ENCODE measurements at places on chromosomes 6 and 20.
A peak's percentile ranks its signal among the peaks of the same experiment; 100 is the strongest.

GRCh38 chr20:10359621-10360040 lies 74.4 kb downstream of the MKKS start:
- DNase-seq, result no peak
- H3K36me3 ChIP-seq, result no peaks in the 10 kb centered on the region
- peak overlapping the region; percentile 50 for H3K27ac ChIP-seq
- no peaks in the 10 kb centered on the region for H3K4me1 ChIP-seq

DNA sequence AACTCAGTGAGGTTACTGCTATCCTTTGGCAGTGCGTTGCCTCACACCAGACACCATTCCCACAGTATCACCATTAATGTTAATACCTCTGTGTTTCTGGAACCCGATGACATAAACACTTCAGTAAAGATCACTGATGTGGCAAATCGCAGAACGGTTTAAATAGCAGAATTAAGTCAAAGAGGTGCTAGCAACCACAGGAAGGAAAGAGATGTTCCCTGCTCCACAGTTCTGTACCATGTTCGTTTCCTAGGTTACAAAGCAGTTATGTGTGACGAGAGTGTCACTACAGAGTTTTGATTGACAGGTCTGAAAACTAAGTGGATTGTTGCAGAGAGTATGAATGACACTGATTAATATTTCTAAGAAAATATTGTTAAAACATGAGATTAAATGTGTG lies 272.3 kb downstream of the KHDRBS2 start:
- H3K27me3 ChIP-seq, result no peaks in the 10 kb centered on the region
- H3K4me3 ChIP-seq, result no peak overlapping the region
- DNase-seq, result no peak
- no peaks in the 10 kb centered on the region for H3K4me1 ChIP-seq
- H3K27ac ChIP-seq, result no peak overlapping the region

GRCh38 chr6:10613723-10614122 lies 80.7 kb downstream of the C6orf52 start:
- H3K27ac ChIP-seq, result no peak overlapping the region
- no peaks in the 10 kb centered on the region for H3K36me3 ChIP-seq
- no peak for DNase-seq

DNA sequence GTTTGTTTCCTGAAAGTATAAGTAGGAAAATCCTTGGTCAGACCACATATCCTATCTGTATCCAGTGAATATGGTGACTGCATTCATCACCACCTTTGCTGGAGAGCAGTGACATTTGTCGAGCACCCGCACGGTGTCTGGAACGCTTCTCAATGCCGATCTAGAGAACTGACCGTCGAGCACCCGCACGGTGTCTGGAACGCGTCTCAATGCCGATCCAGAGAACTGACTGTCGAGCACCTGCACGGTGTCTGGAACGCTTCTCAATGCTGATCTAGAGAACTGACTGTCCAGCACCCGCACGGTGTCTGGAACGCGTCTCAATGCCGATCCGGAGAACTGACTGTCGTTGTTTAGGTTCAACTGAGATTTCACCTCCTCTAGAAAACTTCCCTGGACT lies 67.8 kb downstream of the HUS1B start:
- H3K36me3 ChIP-seq, result no peaks in the 10 kb centered on the region
- H3K4me1 ChIP-seq, result no peaks in the 10 kb centered on the region
- H3K4me3 ChIP-seq, result no peak overlapping the region
- H3K27ac ChIP-seq, result no peak overlapping the region
- no peaks in the 10 kb centered on the region for H3K27me3 ChIP-seq

DNA sequence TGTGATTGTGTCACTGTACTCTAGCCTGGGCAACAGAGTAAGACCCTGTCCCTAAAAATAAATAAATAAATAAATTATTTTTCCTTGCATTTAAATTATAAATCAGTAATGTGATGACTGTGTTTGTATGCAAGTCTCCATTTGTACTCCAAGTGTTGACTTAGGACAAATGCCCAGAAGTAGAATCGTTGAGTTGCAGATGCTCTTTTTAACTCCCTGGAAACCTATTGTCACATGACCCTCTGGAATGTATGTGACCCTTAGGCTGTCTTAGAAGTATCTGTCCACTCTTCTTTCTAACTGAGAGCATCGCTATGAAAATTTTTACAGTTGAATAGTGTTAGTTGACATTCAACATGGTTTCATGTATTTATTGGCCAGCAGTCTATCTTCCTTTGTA lies 18.8 kb downstream of the OR2A4 start:
- H3K27me3 ChIP-seq, result no peaks in the 10 kb centered on the region
- H3K27ac ChIP-seq, result no peak overlapping the region
- no peak for DNase-seq
- no peaks in the 10 kb centered on the region for H3K4me1 ChIP-seq
- no peaks in the 10 kb centered on the region for H3K36me3 ChIP-seq

- H3K27me3 ChIP-seq, result no peaks in the 10 kb centered on the region
- DNase-seq, result peak; percentile 17
- H3K36me3 ChIP-seq, result no peaks in the 10 kb centered on the region
These were observed 85.3 kb upstream of the BHLHE23 start for GRCh38 chr20:63091901-63092659.

DNA sequence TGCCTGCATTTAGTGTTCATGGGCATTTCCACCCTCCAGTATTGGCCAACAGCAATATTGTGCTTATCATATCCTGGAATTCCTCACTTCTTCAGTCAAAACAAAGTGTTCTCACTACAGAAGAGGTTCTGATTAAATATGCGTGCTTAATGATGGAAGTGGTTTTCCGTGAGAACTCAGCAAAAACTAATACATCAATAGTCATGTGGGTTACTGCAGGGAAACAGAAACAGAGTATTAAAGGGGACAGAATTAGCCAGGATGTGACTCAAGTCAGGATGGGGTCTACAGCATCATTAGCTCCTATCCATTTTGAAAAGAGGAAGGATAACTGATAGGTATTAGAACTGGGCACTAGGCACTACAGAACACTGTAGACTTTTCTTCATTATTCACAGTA lies 384.6 kb downstream of the CDKAL1 start:
- H3K27me3 ChIP-seq, result no peaks in the 10 kb centered on the region
- H3K36me3 ChIP-seq, result no peaks in the 10 kb centered on the region
- no peak overlapping the region for H3K4me3 ChIP-seq
- no peaks in the 10 kb centered on the region for H3K4me1 ChIP-seq

GRCh38 chr6:162230147-162230752 lies 497.3 kb downstream of the PRKN start:
- no peak overlapping the region for H3K27ac ChIP-seq
- H3K4me1 ChIP-seq, result no peaks in the 10 kb centered on the region
- no peak for DNase-seq
- no peaks in the 10 kb centered on the region for H3K27me3 ChIP-seq
- no peak overlapping the region for H3K4me3 ChIP-seq

- H3K27me3 ChIP-seq, result no peaks in the 10 kb centered on the region
- DNase-seq, result no peak
- H3K36me3 ChIP-seq, result no peaks in the 10 kb centered on the region
- no peak overlapping the region for H3K4me3 ChIP-seq
- H3K4me1 ChIP-seq, result peaks cover 30% of the 10 kb centered on the region
These were observed 34.9 kb downstream of the KLHL31 start for GRCh38 chr6:53630533-53631226.

DNA sequence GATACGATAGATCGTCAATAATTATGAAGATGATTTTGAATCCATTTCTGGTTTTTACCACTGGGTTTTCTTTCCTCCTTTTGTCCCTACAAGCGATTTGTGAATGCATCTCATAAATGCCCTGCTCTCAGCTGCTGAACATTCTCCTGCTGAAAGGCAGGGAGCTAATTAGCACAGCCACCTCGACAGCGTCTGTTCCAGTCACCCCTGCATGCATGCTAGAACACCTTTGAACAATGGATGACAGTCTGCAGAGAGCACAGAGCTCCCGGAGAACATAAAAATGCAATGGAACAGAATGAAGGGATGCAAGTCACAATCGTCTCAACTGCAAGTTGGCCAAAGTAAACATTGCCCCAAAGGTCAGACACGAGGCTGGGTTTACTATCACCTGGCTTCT lies 105.8 kb downstream of the SLC35B3 start:
- no peaks in the 10 kb centered on the region for H3K27me3 ChIP-seq
- no peaks in the 10 kb centered on the region for H3K4me1 ChIP-seq
- H3K4me3 ChIP-seq, result no peak overlapping the region
- no peaks in the 10 kb centered on the region for H3K36me3 ChIP-seq
- no peak overlapping the region for H3K27ac ChIP-seq

GRCh38 chr6:164502833-164503232 lies 806.6 kb downstream of the C6orf118 start:
- no peak overlapping the region for H3K4me3 ChIP-seq
- no peaks in the 10 kb centered on the region for H3K4me1 ChIP-seq
- no peaks in the 10 kb centered on the region for H3K36me3 ChIP-seq
- no peaks in the 10 kb centered on the region for H3K27me3 ChIP-seq
- H3K27ac ChIP-seq, result no peak overlapping the region
- no peak for DNase-seq

DNA sequence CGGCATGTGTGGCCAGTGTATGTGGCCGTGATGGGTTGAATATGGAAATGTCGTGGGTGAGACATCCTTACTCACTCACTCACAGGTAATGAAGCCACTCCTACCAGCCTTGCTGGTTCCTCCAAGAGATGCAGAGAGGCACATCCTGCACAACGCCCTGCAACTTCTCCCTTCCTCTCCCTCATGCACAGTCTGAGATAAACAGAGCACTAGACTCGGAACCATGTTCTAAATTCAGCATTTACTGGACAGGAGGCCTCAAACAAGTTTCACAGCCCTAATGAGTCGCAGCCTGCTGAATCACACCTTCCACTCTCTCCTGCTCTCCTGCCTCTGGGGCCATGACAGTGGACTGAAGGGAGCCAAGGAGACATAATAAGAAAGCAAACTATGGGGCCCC lies 91.2 kb downstream of the ISM1 start:
- H3K4me3 ChIP-seq, result no peak overlapping the region
- H3K4me1 ChIP-seq, result peaks cover 8% of the 10 kb centered on the region
- no peak overlapping the region for H3K27ac ChIP-seq
- no peaks in the 10 kb centered on the region for H3K36me3 ChIP-seq
- H3K27me3 ChIP-seq, result no peaks in the 10 kb centered on the region
- no peak for DNase-seq

DNA sequence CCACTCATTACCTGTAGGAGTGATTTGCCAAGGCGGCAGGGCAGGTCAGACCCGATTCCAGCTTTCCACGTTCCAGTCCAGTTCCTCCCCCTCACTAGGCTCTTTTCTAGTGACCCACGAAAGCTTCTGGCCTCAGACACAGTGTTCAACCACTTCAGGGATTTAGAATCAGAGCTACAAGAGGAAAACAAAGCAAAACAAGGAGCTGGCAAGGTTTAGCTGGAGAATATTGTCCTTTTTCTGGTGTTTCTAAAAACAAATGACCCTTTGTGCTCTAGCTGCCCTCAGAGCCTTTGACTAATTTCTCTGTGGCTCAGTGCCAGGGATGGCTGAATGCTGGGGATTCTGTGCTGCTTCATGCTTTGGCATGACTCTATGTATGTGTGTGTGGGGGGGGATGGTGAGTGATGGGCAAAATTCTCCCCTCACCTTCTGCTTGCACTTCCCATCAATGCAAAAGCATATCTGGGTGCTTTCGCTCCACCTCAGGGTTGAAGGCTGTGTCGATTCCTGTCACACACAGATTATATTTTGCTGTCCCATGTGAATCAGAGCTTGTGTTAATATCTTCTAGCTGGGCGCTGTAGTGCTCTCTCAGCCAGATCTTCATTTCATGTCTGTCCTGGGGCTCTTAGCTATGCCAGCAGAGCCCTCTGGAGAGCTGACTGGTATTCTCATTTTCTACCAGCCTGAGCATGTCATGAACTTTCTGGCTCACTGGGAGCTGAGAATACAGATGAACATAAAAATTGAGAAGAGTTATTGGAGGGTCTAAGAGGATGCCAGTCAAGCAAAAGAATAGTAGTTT lies 19.3 kb upstream of the NEDD9 start:
- peak overlapping the region; percentile 50 for H3K27ac ChIP-seq
- H3K4me1 ChIP-seq, result no peaks in the 10 kb centered on the region
- H3K27me3 ChIP-seq, result no peaks in the 10 kb centered on the region
- no peaks in the 10 kb centered on the region for H3K36me3 ChIP-seq
- no peak overlapping the region for H3K4me3 ChIP-seq

GRCh38 chr6:111997078-111997852 lies 56.6 kb upstream of the CCN6 start:
- no peaks in the 10 kb centered on the region for H3K36me3 ChIP-seq
- no peaks in the 10 kb centered on the region for H3K27me3 ChIP-seq
- H3K27ac ChIP-seq, result no peak overlapping the region
- H3K4me1 ChIP-seq, result peaks cover 6% of the 10 kb centered on the region
- DNase-seq, result peak; percentile 81

DNA sequence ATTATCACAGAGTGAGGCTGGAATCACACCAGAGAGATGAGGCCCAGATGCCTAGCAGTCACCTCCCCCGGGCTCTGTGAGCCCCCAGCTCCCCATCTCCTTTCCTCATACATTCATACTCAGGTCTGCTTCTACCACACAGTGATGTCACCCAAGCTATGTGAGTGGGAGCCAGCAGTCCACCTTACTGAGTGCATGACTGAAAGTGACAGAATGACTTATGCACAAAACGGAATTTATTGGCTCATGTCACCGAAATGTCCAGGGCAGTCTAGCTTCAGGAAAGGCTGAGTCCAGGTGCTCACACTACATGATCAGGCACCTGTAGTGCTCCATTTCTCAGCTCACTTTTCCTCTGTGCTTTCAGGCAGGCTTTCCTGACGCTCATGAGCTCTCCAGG lies 36.7 kb upstream of the CCN6 start:
- no peak for DNase-seq
- peaks cover 16% of the 10 kb centered on the region for H3K4me1 ChIP-seq
- no peak overlapping the region for H3K27ac ChIP-seq
- no peaks in the 10 kb centered on the region for H3K27me3 ChIP-seq
- H3K36me3 ChIP-seq, result no peaks in the 10 kb centered on the region

GRCh38 chr6:107108201-107108890 lies 7.0 kb downstream of the BEND3 start:
- no peak overlapping the region for H3K4me3 ChIP-seq
- H3K27ac ChIP-seq, result no peak overlapping the region
- H3K27me3 ChIP-seq, result no peaks in the 10 kb centered on the region
- no peaks in the 10 kb centered on the region for H3K36me3 ChIP-seq

- H3K27me3 ChIP-seq, result no peaks in the 10 kb centered on the region
- H3K36me3 ChIP-seq, result no peaks in the 10 kb centered on the region
- no peak overlapping the region for H3K4me3 ChIP-seq
- DNase-seq, result no peak
- H3K27ac ChIP-seq, result no peak overlapping the region
These were observed 276.0 kb downstream of the NRN1 start for GRCh38 chr6:5730585-5731263.

- H3K27ac ChIP-seq, result peak overlapping the region; percentile 39
- DNase-seq, result peak; percentile 99
- no peaks in the 10 kb centered on the region for H3K36me3 ChIP-seq
- no peaks in the 10 kb centered on the region for H3K4me1 ChIP-seq
These were observed 15.7 kb downstream of the NRSN2 start for GRCh38 chr20:362271-363254.

DNA sequence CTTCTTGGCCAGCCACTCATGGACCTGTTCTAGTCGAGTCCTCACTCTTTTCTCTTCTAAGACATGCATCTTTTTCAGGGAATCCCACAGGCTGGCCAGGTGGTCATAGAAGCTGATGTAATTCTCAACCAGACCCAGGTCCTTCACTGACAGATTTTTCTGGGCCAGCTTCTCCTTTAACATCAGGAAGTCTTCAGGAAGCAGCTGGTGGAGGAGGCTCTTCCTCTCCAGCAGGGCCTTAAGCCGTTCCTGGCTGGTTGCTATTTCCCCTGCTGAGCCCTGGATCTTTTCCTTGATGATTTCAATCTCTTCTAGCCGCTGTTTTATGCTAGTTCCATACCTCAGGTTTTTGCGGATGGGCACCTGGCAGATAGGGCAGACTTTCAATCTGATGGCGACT lies 28.6 kb downstream of the DDX27 start:
- H3K36me3 ChIP-seq, result peaks cover 97% of the 10 kb centered on the region
- no peak overlapping the region for H3K27ac ChIP-seq
- no peaks in the 10 kb centered on the region for H3K27me3 ChIP-seq
- no peak overlapping the region for H3K4me3 ChIP-seq
- no peaks in the 10 kb centered on the region for H3K4me1 ChIP-seq

Data from right lobe of liver (tissue), 6 donors.